ENCODE measurements at places on chromosomes 13 and 19.
A peak's percentile ranks its signal among the peaks of the same experiment; 100 is the strongest.

- DNase-seq: no peak
These were observed 953 bp downstream of the KCNN4 start for GRCh38 chr19:43779820-43780219.

DNA sequence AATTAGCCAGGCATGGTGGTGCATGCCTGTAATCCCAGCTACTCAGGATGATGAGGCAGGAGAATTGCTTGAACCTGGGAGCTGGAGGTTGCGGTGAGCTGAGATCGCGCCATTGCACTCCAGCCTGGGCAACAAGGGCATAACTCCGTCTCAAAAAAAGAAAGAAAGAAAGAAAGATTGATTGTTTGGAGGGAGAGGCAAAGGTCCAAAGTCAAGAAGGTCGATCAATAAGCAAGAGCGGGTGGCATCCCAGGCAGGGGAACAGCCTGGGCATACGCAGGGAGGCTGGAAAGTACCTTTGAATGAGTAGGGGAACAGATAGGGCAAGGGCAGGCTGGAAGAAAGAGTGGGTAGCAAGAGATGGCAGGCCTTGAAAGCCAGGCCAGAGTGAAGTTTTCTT, 11.9 kb upstream of the APOC4 start:
- DNase-seq: no peak

GRCh38 chr13:33919120-33919519, 101.2 kb downstream of the RFC3 start:
- no peak for DNase-seq

- no peak for DNase-seq
These were observed 7.4 kb upstream of the RXFP2 start for GRCh38 chr13:31731921-31732320.

- DNase-seq: no peak
These were observed 18.2 kb upstream of the PTBP1 start for GRCh38 chr19:778910-779653.

DNA sequence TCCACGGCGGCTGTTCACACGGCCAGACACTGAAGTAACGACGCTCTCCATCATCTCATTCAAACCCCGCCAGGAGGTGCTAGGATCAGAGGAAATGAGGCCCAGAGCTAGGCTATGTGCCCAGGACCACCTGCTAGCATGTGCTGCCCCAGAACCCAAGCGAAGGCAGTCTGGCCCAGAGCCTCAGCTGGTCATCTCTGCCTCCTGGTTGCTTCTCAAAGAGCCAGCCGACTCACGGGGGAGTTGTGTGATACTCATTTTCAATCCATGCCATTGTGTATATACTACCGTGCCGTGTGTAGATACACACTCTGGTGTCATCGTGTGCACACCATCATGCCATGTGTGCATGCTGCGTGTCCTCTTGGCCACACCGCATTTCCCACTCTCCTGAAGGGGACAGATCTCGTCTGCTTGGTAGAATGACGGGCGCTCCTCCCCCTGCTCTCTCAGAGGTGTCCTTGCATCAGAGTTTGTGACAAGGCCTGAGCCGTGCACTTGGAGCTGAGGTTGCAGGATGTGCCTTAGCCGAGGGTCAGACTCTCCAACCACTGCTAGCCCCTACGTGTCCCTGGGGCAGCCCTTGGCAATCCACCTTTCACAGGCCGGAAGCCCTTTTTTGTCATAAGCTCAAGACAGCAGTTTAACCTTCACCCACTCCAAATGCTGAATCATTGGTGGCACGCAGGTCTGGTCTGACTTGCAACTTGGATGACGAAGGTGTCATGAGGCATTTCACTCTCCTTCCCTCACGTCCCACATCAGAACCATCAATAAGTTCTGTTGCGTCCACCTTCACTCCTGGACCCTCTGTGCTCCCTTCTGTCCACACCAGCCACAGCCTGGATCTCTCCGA, 130.4 kb downstream of the CRYL1 start:
- peak; percentile 94 for DNase-seq

DNA sequence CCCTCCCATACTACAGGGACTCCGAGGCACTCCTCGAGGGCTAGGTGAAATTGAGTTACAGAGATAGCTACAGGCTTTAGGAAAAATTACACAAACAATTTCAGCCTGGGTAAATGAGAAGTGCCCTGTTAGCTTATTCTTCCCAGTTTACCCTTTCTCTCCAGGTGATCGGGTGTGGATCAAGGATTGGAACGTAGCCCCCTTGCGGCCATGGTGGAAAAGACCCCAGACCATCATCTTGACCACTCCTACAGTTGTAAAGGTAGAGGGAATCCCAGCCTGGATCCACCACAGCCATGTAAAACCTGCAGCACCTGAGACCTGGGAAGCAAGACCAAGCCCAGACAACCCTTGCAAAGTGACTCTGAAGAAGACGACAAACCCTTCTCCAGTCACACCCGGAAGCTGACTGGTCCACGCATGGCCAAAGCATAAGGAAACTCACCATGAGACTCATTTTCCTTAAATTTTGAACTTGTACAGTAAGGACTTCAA, 600.6 kb downstream of the UQCRFS1 start:
- no peak for DNase-seq

DNA sequence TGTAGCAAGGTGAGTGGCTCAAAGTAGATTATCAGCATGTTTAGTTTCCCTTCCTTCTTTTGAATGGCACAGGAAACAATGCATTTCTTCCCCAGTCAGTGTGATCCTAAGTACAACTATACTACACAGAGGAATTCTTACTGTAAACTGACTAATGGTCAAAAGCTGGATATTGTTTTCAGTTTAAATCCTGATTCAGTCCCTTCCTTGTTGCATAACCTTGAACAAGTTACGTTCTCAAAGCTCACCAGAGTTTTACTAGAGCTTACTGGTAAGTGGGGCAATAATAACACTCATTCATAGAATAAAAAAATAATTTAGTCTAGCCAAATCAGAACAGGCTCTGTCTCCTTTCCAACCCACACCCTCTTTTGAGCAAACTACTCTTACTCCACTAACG, 180.1 kb downstream of the POSTN start:
- no peak for DNase-seq

DNA sequence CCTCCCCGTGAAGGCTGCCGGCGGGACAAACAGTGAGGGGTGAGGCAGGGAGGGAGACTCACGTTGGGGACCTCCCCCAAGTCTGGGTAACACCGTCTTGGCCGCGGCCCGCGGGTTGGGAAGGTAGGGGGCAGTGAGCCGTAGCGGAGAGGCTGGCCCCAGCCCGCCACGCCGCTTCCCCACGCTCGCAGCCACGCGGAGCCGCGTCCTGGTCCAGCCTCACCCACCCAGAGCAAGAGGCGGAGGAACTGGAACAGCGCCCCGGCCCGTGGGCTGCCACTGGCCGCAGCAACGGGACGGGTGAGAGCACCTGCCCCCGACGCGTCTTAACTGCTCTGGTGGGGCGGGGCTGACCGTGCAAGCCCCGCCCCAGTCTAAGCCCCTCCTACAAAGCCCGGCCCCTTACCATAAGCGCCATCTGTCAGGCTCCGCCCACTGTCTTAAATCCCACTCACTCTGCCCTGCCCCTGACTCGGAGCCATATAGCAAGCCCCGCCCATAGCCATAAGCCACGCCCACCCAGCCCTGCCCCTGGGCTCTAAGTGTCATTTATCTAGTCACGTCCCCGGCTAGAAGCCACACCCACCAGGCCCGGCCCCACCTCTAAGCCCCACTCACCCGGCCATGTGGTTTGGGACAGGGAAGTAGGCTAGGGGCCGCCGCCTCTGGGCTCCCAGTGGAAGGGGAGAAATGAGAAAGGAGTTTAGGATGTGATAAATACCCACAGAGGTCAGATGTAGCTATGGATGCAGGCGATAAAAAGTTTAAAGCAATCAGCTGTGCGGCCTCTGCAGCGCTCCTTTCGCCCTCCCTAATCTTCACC, 2.1 kb upstream of the CCL25 start:
- DNase-seq: no peak

DNA sequence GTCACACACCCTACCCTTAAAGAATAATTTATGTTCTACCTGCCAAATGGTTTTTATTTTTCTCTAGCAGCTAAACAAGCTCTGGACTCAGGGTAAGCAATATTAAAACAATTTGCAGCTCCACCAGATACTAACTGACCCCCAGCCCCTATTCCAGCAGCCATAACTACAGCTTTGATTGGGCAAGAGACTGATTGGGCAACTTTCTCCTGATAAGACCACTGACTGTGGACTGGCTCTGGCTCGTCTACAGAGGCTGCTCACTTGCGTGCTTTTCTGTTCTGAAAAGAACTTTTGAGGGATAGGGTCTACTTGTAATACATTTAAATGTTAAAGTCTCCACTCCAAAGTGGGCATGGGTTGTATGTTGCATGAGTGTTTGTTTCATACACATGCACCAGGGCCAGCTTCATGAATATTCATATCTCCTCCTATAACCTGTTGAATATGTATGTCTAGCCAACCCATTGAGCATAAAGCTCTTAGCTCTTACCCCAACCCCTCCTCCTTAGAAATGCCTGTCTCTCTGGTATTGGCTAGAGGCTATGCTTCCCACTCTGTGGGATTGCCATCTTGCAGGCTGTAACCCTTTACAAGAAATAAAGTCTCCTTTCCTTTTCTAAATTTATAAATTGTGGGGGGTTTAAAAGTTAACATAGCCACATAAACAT, 19.9 kb downstream of the OR7A5 start:
- DNase-seq: no peak

DNA sequence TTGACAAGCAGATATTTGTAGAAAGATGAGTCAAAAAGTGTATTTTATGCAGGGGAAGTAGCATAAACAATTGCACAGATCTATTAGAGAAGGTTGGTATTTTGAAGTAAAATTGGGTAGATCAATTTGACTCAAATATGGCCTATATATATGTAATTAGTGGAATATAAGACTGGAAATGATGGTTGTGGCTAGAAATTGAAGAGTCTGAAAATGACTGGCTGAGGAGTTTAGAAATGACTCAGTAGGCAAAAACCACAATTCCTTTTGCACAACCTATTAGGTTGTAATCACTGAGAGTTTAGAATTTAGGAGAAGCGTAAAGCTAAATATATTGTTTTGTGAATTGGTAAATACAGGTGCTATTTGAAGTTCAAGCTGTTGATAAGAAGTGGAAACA, 622.6 kb upstream of the PCDH20 start:
- no peak for DNase-seq

- no peak for DNase-seq
These were observed 13.9 kb downstream of the APLP1 start for GRCh38 chr19:35882114-35882832.

DNA sequence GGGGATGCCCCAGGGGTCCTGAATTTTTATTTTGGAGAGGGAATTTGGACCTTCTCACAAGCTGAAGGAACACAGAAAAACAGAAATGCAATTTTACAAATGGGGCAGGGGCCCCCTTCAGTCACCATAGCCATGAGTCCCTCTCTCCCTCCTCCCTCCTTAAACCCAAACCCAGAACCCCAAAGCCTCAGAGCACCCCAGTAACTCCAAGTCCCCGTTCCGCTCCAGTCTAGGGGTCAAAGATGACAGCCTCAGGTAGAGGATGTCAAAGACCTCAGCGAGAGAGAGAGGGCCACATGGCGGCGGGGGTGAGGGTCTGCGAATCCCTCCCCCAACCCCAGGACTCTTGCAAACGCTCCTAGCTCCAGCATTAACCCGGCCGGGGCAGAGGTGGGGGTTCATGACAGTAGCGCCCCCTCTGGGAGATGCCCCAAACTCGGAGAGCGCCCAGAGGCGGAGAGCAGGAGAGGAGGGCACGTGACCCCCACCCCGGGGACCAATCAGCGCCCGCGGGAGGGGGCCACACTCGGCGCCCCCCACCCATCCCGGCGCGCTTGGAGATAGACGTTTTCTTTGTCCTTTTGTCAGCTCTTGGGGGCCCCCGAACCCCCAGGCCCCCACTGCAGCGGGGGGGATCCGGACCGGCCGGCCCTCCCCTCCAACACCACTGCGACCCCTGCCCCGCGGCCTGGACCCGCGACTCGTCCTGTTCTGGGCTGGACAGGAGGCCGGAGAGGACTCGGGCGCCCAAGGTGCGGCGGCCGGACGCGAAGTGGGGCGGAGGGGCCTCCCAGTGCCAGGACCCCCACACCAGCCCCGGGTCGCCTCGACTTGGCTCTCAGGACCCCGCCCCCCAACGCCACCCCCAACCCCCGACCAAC, 20.8 kb upstream of the SEMA6B start:
- no peak for DNase-seq

DNA sequence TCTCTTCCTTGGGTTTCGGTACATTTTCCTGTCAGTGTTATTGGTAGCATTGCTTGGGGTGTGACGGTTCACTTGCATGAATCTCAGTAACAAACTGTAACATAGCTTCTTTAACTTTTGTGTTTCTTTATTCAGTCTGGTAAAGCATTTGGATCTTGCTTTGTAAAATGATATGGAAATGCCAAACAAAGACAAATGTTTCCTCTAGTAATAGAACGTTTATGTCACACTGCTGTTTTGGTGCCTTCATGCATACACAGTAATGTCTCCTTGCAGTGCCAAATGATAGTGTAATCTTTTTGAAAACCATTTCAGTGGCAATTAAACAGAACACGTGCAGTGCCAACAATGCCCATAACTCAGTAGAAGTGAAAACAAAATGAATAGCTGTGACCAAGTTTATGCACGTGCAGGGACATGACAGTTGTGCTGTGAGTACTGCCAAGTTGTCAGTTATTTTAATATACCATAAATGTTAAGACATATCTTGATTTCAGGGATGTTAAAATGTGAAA, 110.8 kb downstream of the RXFP2 start:
- DNase-seq: no peak

DNA sequence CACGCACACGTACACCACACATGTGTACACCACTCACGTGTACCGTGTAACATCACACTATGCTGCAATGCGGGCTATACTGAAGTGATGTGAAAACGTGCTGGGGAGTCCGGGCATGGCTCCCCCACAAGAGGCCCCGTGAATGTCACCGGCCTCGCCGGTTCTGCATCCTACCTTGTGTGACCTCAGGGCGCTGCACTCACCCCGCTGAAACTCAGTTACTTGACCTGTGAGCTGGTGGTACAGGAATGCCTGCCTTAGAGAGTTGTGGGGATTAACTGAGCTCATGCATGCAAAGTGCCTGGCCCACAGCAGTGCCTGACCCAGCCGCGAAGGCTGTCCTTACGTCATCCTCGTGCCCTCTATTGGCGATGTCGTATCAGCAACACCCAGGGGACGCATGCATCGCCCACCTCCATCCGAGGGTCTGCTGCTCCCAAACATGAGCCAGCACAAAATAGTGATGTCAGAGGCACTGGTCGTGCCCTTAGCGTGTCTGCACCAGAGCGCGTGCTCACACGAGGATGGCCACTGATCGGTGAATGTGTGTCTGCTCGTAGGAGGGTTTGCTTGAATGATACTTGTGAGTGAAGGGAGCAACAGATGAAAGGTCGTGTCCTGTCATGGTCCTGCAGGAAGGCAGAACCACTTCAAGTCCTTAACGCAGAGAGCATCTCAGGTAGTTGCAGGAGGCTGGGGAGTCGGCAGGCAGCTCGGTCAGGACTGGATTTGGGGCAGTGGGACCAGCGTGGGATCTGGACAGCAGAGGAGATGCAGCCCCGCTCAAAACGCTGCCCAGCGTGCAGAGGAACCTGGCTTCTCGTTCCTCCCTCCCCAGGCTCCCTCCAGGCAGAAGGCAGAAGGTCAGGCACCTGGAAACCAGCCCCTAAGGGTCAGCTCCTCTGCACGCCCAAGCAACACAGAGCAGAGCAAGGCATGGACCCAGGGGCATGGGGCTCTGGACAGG, 126.2 kb upstream of the SPACA7 start:
- DNase-seq: no peak

GRCh38 chr13:97600458-97601075, 166.6 kb downstream of the RAP2A start:
- DNase-seq: no peak
